ENCODE measurements at places on chromosomes 2 and 18. TPM values are rescaled to one million over a fixed set of nuclear protein-coding genes. Genes with fewer than 3 reads are reported as not detected.

- no peak for ATAC-seq
Measured at GRCh38 chr18:68564351-68564750, 150.6 kb downstream of the TMX3 start.

DNA sequence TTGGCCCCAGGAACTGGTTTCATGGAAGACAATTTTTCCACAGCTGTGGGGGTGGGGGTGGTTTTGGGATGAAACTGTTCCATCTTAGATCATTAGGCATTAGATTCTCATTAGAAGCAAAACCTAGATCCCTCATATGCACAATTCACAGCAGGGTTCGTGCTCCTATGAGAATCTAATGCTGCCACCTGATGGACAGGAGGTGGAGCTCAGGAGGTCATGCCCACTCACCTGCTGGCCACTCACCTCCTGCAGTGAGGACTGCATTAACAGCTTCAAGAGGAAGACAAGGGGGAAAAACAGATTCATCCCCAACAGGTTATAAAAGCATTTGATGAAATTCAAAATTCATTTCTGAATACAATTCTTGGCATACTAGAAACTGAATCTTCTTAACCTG is 38.5 kb downstream of the THAP4 start:
- no peak for ATAC-seq

DNA sequence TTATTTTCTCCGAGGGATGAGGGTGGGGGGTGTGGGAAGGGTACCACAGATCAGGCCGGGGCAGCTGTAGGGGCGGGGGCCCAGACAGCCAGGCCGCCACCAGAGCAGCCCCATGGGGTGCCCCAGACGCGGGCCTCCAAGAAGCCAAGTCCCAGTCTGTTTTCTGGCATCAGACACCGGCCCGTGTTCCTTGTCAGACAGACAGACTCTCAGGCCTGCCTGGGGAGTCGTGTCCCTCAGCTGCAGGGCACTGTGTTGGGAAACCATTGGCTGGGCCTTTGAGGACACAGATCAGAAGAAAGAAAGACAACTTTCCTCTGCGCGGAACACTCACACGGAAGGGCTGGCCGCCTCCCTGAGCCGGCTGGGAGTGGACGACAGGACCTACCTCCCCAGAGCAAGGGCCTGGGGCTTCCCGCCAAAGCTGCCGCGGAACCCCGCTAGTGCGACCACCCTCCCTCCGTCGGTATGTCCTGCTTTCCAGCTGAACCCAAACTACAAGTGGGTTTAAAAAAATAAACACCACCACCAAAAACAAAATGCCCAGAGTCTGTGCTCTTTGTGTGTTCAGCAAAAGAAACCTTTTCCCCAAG is 88.0 kb downstream of the SMAD7 start:
- ATAC-seq = no peak

DNA sequence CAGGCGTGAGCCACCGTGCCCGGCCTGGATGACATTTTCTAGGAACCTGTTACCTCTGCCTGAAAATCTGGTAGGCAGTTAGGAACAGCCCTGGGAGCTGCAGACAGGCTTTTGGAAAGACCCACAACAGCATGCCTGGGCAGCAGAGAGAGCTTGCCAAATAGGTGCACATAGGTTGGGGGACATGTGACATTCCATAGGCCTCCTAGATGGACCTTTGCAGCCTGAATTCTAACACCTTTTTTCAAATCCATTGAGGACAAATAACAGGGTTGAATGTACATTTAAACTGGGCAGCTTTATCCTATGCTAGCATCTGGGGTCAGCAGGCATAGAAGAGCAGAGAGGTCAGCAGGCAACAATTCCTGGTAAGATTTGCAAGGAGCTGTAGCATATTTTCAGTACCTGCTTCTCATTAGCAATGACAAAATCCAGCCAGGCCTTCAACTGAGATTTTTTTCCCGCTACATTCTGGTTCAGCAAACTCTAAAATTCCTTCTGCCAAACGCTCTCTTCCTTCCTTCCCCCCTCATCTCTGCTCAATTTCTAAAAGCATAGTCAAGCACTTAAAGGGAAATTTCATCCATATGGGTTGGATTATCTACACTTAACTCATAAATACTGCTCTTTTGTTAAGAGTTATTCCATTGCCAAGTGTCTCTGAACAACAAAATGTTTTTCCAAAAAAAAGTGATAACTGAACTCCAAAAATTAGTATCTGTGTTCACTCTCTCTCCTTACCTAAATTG is 75.2 kb downstream of the SOWAHC start:
- ATAC-seq = no peak

The DAW1 gene
- total RNA-seq = not detected

DNA sequence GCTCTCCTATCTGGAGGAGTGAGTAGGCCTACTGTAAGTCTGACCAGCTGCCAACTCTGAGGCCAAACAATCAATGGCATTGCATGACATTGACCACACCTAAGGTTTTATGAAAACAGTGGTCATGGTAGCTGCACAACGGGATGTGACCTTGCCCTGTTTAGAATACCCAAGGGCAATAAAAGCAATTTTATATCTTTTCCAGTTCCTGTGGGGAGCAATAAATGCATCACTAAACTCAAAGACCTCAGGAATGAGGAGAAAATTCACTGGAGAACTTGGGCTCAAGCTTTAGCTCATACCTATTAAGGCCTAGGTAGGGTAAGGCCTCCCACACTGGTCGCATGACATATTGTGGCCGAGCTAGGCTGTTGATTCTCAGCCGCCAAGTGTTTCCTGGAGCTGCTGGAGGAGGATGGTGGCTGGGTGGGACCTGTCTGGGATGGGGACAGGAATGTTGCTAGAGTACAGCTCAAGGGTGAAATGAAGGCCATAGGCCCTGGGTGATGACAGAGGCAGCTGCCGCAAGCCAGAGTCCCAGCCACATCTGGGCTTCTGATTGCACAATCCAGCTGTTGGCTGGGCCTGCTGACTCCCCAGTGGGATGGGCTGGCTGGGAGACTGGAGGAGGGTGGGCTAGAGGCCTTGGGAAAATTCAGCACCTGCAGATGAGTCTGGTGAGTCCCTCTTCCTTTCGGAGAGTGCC is 313.7 kb downstream of the CYP26B1 start:
- ATAC-seq = no peak

- ATAC-seq = no peak
Measured at GRCh38 chr2:177547772-177548171, 155.2 kb downstream of the AGPS start.

The AQP12A gene
- total RNA-seq = not detected

The OSBPL6 gene
- total RNA-seq = 6.5 TPM
